SHP77 treated with DMSO at 0.1 percent for 48 hours (cell line): ENCODE measurements at places on chromosomes 12 and 14.

DNA sequence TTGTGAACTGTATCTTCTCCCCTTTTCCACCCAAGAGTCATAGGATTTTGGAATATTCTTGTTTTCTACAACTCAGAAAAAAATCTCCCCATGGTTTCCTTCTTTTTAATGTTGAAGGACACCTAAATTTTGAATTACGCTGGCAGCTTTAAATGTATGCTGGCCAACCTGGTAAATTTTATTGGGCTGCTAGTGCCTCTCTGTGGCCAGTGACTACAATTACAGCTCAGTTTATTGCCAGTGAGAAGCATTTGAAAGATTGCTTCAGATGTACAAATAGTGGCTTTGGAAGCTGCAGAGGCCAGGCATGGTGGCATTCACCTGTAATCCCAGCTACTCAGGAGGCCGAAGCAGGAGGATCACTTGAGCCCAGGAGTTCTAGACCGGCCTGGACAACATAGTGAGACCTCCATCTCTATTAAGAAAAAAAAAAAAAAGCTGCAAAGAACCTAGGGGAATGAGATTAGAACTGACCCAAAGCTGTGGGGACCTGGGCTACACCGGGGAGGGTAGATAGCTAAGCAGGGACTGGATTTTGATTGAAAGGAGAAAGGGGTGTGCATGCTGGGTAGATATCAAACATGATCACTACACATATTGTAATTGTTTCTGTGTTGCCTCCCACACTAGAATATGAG lies 7.6 kb upstream of the RAB21 start:
- DNase-seq: peak; percentile 46

DNA sequence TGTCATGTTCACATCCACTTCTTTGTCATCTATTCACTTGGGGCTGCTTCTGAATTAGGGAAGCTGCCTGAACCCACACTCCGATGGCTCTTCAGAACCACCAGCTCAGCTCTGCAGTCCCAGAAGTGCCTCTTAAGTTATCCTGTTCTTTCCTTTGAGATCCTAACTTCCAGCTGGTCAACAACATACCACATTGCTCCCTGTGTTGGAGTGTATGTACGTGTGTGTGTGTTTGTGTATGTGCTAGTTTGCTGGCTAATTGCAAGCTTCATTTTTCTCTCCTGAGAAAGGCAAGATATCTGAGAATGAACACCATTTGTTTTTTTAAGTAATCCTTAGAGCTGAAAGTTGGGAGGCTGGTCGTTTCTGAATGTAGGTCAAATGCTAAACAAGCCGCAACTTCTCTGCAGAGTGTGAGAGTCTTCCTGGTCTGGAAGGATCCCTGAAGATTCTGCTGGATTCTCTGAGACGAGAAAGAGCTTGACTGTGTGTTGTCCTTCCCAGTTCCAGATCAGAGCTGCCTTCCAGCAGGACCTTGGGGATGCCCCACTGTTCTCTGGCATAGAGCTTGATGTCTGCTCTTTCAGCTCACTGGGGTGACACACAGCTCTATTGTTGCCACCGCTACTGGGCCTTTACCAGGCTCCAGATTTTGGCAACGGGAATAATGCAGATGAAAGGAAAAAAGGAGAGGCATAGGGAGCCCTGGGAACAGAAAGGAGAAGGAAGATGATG lies 839 bp downstream of the GSG1 start:
- DNase-seq: no peak

- no peak for DNase-seq
These were observed 40.9 kb downstream of the DEGS2 start for GRCh38 chr14:100118396-100119011.

GRCh38 chr14:69323266-69323998 lies 63.5 kb downstream of the GALNT16 start:
- no peak for DNase-seq

- DNase-seq: no peak
These were observed 50.2 kb downstream of the TPCN1 start for GRCh38 chr12:113271466-113271852.

DNA sequence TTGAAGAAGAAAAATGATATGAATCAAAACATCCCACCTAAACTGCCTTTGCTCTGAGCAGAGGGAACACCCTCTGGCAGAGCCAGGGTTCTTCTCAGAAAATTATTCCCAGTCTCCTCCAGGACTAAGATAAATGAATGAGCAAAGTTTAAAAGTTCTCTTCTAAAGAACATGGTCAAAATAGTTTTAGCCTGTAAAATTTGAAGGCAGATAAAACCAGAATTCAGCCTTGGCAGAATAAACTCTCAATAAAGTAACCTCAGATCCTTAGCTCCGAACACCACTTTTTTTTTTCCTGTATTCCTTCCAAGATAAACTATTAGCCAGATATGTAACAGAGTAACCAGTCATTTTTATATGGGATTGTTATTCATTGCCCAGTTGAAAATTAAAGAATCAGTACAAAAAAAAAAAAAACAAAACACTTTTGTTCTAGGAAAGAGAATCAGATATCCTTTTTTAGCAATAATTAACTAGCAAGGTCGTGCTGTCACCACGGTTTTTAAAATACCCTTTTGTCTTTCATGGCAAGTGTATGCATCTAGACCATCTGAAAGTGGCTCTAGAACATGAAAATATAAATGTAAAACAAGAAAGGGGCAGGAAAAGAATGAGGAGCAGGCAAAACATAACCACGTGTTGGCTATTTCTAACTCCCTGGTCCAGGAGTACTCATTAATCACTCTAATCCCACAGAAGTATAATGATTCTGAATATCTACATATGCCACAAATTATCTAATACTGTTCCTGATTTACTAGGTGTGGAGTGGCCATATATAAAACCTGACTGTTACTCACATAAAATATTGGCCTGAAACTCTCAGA lies 60.8 kb downstream of the CAPZA3 start:
- DNase-seq: no peak

GRCh38 chr14:65501328-65501727 lies 88.8 kb downstream of the FUT8 start:
- DNase-seq: no peak

- DNase-seq: no peak
These were observed at the start of gene SLC5A8 for GRCh38 chr12:101209319-101210302. Gene SLC5A8 (minus strand): TSS chr12:101210238. CDS start chr12:101209848, 390 bp downstream.

GRCh38 chr14:75549169-75549568 lies 26.9 kb downstream of the BATF start:
- DNase-seq: no peak
